Cardiac muscle cell (in vitro differentiated cells and primary cell): ENCODE measurements at places on chromosomes 6 and 20. TPM values are rescaled to one million over a fixed set of nuclear protein-coding genes. Genes with fewer than 3 reads are reported as not detected.

DNA sequence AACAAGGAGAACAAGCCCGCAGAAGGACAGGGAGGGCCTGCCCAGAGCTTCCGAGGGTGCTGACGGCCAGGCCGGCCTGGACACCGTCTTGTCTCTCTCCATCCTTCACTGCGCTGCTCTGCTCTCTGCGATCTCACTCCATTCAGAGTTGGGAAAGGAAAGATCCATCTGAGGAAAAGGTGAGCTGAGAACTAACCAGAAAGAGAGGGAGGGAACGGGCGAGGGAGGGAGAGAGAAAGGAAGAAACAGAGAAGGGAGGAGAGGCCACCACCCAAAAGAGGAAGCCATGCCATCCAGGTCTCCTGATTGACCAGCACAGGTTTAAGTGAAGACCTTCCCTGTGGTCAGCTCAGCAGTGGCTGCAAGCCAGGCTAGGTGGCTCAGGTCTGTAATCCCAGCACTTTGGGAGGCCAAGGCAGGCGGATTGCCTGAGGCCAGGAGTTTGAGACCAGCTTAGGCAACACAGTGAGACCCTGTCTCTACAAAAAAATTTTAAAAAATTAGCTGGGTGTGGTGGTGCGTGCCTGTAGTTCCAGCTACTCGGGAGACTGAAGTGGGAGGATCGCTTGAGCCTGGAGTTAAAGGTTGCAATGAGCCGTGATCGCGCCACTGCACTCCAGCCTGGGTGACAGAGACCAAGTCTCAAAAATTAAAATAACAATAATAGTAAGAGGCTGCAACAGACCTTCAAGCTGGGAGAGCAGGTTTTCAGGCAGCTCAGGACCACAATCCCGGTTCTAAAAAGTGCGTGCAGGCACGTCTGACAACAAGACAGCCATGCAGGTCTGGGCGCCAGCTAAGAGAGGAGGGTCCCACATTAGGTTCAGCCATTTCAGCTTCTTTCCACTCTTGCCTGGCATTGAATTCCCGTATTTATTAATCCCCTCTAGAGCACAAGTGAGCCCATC is 34.2 kb upstream of the DLGAP4 start:
- H3K4me1 ChIP-seq = no peaks in the 10 kb centered on the region
- H3K36me3 ChIP-seq = no peaks in the 10 kb centered on the region
- no peaks in the 10 kb centered on the region for H3K27me3 ChIP-seq
- H3K27ac ChIP-seq = no peak overlapping the region
- no peak overlapping the region for H3K4me3 ChIP-seq

- no peaks in the 10 kb centered on the region for H3K36me3 ChIP-seq
- H3K27me3 ChIP-seq = no peaks in the 10 kb centered on the region
- no peak overlapping the region for H3K27ac ChIP-seq
- no peak for DNase-seq
- H3K4me3 ChIP-seq = no peak overlapping the region
- H3K4me1 ChIP-seq = no peaks in the 10 kb centered on the region
These were observed 16.5 kb upstream of the CNKSR3 start for GRCh38 chr6:154526996-154527395.

DNA sequence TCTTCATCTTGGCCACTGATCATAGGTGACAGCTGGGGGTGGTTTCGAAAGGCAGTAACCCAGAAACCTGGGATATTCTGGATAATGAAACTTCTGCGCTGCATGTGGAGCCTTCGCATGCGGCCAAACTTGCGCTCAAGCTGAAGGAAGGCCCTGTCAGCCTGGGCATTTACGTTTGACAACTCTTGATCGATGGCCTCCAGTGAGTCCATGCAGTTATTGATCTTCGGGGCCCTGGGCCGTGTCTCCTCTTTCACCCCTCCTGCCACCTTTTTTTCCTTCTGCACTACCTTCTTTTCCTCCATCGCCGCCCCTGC is 729 bp downstream of the TSPYL4 start:
- no peaks in the 10 kb centered on the region for H3K27me3 ChIP-seq
- H3K36me3 ChIP-seq = no peaks in the 10 kb centered on the region
- H3K4me3 ChIP-seq = peak overlapping the region; percentile 93
- no peak for DNase-seq

- no peaks in the 10 kb centered on the region for H3K36me3 ChIP-seq
- H3K27me3 ChIP-seq = peaks cover 4% of the 10 kb centered on the region
- no peak overlapping the region for H3K27ac ChIP-seq
These were observed 295.4 kb downstream of the FOXA2 start for GRCh38 chr20:22288957-22289356.

GRCh38 chr6:78835817-78836216 is 31.5 kb upstream of the IRAK1BP1 start:
- no peak for DNase-seq
- H3K4me1 ChIP-seq = no peaks in the 10 kb centered on the region
- H3K27ac ChIP-seq = no peak overlapping the region
- H3K27me3 ChIP-seq = no peaks in the 10 kb centered on the region
- no peaks in the 10 kb centered on the region for H3K36me3 ChIP-seq

GRCh38 chr6:166849749-166850183 is 106.6 kb downstream of the RNASET2 start:
- H3K27ac ChIP-seq = no peak overlapping the region
- DNase-seq = peak; percentile 22
- H3K27me3 ChIP-seq = no peaks in the 10 kb centered on the region
- no peaks in the 10 kb centered on the region for H3K4me1 ChIP-seq
- no peak overlapping the region for H3K4me3 ChIP-seq
- H3K36me3 ChIP-seq = no peaks in the 10 kb centered on the region

DNA sequence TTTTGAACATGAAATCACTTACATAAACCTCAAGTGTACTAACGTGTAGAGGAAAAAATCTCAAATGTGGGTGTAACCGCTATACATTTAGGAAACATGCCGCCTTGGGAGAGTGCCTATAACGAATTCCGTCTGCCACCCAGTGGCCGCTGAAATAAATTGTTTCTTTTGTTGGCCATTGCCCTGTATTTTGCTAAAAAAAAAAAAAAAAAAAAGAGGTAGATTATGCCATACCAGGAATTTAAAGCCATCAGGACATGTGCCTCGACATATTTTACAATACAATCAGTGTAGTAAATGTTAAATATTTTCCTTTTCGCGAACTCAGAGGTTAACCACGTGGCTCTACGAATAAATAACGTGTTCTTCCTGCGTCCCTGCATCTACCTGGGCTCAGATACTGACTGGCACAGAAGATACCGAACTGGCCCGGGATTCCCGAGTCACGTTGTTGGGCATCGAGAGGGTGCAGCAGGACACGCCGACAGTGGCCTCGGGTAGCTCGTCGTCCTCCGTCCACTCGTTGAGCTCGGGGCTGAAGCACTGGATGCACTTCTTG is 14.3 kb downstream of the KLHL31 start:
- no peak overlapping the region for H3K27ac ChIP-seq
- DNase-seq = peak; percentile 85

- peaks cover 3% of the 10 kb centered on the region for H3K27me3 ChIP-seq
- no peaks in the 10 kb centered on the region for H3K4me1 ChIP-seq
- H3K36me3 ChIP-seq = no peaks in the 10 kb centered on the region
- no peak overlapping the region for H3K27ac ChIP-seq
These were observed 262.4 kb downstream of the ERMARD start for GRCh38 chr6:170013815-170014214.

RAB44 gene
- total RNA-seq = not detected in 2 replicates

PCSK2 gene
- 0.12 and 0.18 TPM in 2 replicates for total RNA-seq

PLAGL2 gene
- 17.7 and 29.8 TPM in 2 replicates for total RNA-seq

SSTR4 gene
- not detected in 2 replicates for total RNA-seq

HNF4A gene
- 0.09 TPM in 1 of 2 replicates, not detected in the other for total RNA-seq
